ENCODE measurements at places on chromosomes 13 and 19. TPM values are rescaled to one million over a fixed set of nuclear protein-coding genes. Genes with fewer than 3 reads are reported as not detected.

- DNase-seq, result no peak
Measured at GRCh38 chr19:38912600-38913514, 871 bp upstream of the CCER2 start.

DNA sequence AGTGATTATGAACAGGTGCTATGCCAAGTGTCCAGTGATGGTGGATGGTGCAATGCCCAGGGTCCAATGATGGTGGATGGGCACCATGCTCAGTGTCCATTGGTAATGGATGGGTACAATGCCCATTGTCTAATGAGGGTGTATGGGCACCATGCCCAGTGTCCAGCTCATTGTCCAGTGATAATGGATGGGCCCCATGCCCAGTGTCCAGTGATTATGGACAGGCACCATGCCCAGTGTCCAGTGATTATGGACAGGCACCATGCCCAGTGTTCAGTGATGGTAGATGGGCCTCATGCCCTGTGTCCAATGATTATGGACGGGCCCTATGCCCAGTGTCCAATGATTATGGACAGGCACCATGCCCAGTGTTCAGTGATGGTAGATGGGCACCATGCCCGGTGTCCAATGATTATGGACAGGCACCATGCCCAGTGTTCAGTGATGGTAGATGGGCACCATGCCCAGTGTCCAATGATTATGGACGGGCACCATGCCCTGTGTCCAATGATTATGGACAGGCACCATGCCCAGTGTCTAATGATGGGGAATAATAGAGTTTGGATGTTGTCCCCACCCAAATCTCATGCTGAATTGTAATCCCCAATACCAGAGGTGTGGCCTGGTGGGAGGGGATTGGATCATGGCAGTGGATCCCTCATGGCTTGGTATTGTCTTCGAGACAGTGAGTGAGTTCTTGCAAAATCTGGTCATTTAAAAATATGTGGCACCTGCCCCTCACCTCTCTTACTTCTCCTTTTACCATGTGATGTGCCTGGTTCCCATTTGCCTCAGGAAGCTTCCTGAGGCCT is 87.8 kb downstream of the ANKRD10 start:
- no peak for DNase-seq

DNA sequence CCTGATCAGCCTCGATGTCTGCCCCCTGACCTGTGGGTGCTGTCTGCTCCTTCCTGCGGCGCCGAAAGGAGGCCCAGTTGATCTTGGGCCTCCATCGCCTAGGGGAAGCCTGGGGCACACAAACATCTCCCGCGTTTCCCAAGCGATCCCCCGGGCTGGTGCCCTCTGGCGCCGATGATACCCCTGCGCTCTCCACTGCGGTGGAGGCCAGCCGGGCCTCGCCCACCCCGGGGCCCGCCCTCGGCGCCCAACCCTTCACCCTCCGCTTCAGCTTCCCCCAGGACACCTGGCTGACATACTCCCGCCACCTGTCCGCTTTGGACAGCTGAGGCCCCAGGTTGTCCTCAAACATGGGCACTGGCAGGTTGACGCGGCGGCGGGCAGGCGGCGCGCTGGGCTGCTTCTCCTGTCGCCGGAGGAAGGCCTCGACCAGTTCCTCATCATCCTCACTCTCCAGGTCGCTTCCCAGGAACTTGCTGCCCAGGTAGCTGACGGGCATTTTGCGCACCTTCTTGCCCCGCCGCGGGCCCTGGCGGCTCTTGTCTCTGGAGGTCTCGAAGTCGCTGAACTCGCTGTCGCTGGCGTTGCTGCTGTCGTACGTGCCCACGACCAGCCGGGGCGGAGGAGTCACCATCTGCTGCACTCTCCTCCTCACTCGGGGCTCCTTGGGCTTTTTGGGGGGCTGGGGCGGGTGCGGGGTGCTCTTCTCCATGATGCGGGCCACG is 1.3 kb downstream of the CCDC8 start:
- DNase-seq, result no peak

- no peak for DNase-seq
Measured at GRCh38 chr19:49499030-49499670, 2.9 kb downstream of the RPS11 start.

The ZNF560 gene
- total RNA-seq, result 0.27 TPM

The ATP8A2 gene
- total RNA-seq, result 0.33 TPM
